Coronary artery (tissue), 2 donors: ENCODE measurements at places on chromosomes 7 and 10.

DNA sequence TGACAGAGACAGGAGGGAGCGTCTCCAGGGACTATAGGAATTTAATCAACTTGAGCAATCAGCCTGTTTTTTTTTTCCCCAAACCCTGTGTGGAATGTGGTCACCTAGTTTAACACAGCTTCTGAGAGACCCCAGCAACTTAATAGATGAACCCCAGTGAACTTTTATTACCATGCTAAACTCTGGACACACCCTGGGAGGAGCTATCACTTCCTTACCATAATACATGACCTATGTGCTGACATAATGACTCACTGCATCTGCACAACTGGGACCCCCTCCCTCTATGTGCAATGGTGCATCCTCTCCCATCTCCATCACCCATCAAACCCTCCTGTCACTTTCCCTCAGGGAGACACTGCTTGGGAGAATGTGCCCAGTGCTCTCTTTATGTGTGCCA is 83.7 kb downstream of the EPC1 start:
- no peak for DNase-seq

DNA sequence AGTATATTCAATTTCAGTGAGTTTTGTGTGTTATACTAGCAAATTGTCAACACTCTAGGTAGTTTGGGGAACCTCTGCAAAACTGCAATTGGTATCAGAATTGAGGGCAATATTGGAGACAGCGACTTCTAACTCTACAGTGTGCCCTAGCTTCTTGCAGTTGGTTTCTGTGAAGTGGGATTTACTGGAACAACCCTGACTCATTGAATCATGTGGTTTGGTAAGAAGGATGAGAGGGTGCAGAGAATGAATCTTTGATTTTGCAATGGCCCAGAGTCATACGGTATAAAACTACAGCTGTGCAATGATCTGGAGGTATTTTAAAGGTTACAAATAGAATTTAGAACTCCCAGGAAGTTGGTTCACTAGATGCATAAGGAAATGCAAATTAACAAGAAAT is 129.1 kb upstream of the PPP1R3A start:
- DNase-seq, result no peak

GRCh38 chr7:5591278-5591874 is 167.7 kb upstream of the TNRC18 start:
- no peak for DNase-seq

GRCh38 chr10:76205361-76205760 is 773.9 kb downstream of the LRMDA start:
- DNase-seq, result no peak

DNA sequence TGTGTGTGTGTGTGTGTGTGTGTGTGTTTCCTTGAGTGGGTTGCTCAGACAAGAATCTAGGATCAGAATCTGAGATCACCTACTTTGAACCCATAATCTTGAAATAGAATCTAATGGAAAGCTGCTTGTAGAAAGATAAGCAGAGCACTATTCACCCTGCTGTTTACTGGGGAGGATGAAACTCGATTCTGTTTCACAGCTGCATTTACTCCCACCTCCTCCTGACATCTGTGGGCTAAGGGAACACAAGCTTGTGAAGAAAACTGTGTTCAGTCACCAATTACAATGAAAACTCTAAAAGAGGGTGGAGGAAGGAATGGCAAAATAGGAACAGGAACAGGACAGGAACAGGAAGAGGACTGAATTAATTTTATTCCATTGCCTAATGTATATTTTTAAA is 269.5 kb downstream of the TSPAN12 start:
- no peak for DNase-seq

DNA sequence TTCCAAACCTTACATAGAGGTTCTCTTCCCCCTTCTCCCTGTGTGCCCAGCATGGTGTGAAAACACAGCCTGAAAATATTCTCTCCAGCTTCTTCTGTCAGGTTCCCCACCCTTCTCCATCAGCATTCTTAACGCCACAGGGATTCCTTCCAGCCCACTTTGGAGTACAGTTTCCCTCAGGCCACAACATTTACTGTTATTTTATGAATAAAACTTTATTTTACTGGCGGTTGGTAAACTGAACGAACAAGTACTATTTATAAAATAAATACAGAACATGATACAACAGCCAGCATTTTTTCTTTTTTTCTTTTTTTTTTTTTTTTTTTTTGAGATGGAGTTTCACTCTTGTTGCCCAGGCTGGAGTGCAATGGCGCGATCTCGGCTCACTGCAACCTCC is 31.6 kb upstream of the GPNMB start:
- peak; percentile 8 for DNase-seq

GRCh38 chr10:88280518-88280917 is 302.6 kb downstream of the RNLS start:
- DNase-seq, result no peak

DNA sequence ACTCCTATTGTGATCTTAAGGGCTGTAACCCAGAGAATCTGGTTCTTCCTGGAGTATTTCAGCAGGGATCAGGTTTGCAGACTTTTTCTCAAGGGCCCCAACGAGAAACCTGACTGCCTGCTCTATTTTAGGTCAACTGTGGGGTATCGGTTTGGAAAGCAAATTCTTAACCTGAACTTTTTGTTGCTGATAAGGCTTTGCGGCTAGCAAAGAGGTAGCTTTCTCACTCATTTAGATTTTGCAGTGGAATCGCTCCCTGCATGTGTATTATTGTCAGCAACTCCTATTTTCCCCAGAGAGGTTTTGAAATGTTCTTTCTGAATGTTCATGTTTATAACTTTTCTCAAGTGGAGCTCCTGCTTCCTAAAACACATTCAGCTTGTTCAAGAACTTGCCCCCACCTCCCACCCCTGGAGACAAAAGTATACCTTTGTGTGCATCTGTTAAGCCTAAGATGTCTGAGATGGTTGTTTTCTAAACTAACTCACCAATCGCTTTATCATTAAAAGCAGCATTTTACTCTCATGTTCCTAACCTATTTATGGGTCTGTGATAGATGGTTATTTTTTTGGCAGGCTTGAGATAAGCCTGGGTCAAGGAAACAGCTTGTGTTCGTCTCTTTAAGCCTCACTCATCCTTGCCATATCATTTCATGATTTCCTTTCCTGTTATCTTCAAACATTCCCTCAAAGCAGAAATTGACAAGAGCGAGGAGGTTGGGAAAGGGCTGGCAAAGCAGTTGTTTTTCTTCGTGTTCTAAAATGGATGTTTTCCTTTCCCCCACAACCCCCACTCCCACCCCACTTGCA is 129.8 kb downstream of the BAMBI start:
- no peak for DNase-seq
